ENCODE measurements at places on chromosomes 11 and 22.

DNA sequence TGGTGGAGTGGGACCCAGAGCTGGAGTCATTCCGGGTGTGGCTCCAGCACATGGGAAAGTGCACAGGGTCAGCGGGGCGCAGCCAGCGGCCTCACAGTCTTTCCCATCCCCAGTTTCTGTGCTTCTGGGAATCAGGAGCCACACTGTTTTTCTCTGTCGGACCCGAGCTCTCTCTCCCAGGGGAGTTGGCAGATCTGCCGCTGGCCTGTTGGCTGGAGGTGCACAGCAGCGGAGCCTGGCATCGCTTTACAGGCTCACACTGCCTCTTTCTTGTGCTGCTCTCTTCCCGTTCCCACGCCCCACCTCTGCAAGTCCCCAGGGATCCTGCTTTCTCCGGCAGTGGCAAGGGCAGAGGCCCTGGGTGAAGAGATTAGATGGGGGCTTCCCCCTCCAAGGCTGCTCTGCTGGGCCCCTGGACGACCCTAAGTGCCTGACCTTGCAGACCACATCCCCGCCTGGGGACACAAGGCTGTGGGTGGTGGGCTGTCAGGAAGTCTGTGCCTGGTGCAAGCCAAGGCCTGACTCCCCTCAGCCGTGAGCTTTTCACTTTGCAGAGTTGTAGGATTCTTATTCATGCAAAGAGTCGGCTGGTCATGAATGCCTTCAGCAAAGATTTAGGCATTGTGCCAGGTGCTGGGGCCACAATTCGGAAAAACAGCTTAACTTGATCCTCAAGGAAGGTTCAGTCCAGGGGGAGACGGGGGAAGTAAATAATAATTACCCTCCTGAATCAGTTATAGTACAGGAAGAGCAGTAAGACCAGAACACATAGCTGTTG, 116.3 kb downstream of the TIMP3 start:
- DNase-seq: no peak

- DNase-seq: no peak
These were observed 11.1 kb upstream of the MPZL2 start for GRCh38 chr11:118275176-118275575.

DNA sequence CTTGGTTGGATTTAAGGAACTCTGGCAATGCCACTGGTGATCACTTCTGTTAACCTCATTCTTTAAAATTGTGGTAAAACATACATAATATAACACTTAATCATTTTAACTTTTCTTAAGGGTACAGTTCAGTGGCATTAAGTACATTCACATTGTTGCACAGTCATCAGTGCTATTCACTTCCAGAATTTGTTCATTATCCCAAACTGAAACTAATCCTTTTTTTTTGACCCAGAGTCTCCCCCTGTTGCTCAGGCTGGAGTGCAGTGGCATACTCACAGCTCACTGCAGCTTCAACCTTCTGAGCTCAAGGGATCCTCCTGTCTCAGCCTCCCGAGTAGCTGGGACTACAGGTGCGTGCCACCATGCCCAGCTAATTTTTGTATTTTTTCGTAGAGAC, 10.6 kb downstream of the ELF5 start:
- DNase-seq: no peak

DNA sequence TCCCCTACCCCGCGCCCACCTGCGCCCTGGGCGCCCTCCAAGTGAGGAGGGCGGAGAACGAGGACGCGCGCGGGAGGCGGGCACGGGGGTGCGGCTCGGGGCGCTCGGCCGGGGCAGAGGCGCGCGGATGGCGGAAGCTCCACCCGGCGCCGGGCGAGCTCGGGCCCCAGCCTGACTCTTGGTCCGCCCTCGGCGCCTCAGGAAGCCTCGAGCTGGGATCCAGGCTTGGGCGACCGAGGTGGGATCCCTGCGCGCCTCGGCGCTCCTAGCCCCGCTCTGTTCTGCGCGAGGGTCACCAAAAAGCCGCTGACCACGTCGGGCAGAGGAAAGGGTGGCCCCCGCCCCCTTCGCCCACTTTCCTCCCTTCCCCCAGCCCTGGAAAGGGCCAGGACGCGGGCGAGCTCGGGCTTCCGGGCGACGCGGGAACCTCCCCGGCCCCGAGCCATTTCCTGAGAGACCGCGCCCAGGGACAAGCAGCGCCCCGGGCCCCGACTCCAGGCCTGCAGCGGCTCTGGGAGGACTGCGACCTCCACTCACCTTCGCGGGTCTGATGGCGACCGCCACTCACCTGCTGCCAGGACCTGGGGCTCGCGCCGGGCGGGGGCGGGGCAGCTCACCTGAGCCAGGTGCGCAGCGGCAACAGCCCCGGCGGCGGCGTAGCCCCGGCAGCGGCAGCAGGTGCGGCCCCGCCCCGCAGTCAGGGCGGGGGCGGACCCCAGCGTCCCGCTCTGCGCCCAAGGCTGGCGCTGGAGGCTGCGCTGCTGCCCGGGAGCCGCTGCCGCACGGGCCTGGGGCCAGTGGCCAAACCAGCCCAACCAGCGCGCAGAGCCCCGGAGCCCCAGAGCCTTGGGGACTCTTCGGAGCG, 2.2 kb upstream of the SIGIRR start:
- no peak for DNase-seq
